ENCODE measurements at places on chromosomes 12 and 14. TPM values are rescaled to one million over a fixed set of nuclear protein-coding genes. Genes with fewer than 3 reads are reported as not detected.
A peak's percentile ranks its signal among the peaks of the same experiment; 100 is the strongest.

GRCh38 chr14:23070262-23071129, 13.2 kb upstream of the CDH24 start:
- no peak for DNase-seq

GRCh38 chr14:38080696-38081095, 127.0 kb upstream of the SSTR1 start:
- DNase-seq = no peak

Gene HOXC6
- total RNA-seq = not detected

Gene KRT75
- not detected for total RNA-seq

Gene ASIC1
- total RNA-seq = 20.7 TPM

- DNase-seq = no peak
These were observed 498.9 kb downstream of the DIO2 start for GRCh38 chr14:79712302-79712950.

- no peak for DNase-seq
These were observed 44.5 kb upstream of the SYT10 start for GRCh38 chr12:33484161-33484560.

Gene GPR135
- 2.4 TPM for total RNA-seq

Gene CMTM5
- not detected for total RNA-seq

DNA sequence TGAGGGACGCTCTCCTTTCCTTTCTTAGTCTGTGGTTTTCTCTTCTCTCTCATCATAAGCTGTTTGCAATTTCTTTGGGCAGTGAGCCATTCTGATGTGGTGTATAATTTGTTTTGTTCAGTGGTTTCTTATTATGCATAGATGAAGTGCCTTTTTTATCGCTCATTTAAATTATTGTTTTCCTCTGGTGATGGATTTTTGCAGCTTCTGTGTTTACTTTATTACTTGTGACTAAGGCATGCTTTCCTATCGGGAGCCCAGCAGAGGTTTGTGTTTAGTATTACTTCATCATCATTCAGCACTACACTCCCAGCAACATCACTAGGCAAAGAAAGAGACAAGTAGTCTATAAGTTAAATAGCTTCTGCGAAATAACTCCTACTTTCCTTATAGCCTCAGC, 586.6 kb upstream of the NOVA1 start:
- no peak for DNase-seq

GRCh38 chr12:100566887-100567637, 6.4 kb upstream of the GAS2L3 start:
- no peak for DNase-seq

DNA sequence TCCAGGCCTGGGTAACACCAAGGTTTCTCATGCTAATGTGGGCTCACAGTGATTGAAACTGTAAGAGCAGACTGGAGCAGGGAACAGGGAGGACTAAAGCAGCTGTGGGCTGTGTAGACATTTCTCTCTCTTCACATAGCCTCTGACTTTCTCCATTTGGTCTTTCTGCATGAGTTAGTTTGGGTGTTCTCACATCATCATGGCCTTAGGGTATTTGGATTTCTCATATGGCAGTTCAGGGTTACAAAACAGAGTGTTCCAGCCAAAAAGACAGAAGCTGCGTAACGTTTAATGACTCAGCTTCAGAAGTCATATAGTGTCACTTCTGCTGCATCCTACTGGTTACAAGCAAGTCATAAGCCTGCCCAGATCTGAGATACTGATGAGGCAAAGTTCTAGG, 52.0 kb upstream of the OSBPL8 start:
- DNase-seq = no peak

- DNase-seq = no peak
These were observed 19.9 kb downstream of the PPP2R5C start for GRCh38 chr14:101781240-101782061.

Gene CLEC2D
- 350 TPM for total RNA-seq

DNA sequence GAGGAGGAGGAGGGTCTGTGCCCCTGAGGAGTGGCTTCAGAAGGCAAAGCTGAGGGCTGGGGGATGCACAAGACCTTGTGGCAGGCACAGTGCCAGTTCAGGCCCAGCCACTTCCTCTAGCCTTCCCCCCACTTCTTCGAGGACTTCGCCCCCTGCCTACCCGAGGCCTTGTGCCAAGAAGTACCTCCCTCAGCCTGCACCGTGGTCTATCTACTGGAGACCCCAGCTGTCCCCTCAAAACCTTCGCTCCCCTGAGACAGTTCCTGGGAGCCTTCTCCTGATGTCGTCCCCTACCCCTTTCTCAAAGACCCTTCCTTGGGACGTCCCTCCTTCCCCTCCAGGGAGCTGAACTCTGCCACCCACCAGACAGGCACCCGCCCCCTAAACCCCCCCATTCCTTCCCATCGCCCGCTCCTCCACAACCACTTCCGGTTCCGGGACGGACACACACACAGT, 604 bp downstream of the ZNF384 start:
- DNase-seq = peak; percentile 39

DNA sequence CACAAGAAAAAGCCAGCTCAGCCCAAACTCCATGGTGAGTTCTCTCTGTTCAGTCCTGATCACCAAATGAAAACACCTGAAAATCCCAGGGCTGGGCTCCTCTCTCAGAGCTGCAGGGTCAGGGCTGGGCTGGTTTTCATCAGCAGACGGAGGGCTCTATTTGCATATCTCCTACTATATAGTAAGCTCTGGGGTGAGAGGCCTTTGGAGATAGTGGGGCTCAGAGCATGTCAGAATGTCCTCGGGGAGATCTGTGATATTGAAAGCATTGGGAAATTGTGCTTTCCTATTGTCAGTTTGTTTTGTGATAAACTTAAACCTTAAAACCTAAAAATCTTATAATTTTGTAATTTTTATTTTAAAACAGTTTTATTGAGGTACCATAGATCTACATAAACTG, 742.6 kb downstream of the TMEM121 start:
- no peak for DNase-seq

Gene CCDC38
- total RNA-seq = not detected

GRCh38 chr14:24206260-24207103, 986 bp downstream of the TSSK4 start:
- no peak for DNase-seq

GRCh38 chr14:99689266-99690236, 5.5 kb downstream of the CYP46A1 start:
- DNase-seq = peak; percentile 2

DNA sequence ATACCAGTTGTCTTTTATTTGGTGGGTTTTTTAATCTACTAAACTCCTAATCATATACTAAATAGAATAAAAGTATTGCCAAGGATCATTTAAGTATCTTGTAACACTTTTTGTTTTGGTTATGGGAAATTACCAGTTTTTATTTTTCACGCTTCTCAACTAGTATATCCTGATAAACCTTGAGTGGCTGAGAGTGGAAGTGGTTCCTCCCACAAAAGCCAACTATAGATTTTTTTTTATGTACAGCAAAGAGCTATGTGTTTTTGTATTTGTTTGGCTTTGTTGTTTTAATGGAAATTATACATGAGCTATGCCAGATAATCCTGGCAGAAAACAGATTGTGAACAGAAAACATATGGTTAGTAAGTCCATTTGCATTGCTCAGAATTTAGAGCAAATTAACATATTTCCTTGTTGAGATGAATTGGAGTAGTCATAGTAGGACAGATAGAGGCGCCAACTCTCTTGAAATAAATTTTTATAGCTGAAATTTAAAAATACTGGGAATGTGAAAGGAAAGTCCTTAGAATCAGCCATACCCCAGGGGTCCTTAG, 60.9 kb upstream of the PSMA6 start:
- no peak for DNase-seq

- DNase-seq = no peak
These were observed 105.2 kb upstream of the SYT1 start for GRCh38 chr12:78759367-78759766.

Gene KRT86
- 0.34 TPM for total RNA-seq

DNA sequence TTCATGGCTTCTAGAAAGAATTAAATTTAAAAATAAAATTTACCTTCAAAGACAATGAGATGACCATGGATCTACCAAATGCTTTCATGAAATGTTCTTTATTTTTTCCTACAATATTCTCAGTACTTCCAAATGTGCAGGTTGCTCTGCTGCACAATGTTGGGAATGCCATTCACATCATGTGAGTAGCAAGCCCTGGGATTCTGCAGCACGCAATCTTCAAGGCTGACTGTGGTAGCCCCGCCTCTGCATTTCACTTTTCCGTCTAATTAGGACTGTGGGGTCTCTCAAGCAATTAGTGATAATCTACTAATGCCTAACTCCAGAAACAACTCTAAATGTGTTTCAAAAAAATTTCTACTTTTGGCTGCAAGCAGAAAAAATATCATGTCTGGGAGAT, 13.7 kb upstream of the NTN4 start:
- DNase-seq = no peak

Gene DRAM1
- 3.4 TPM for total RNA-seq

GRCh38 chr14:106547735-106548434, 1021.5 kb downstream of the TMEM121 start:
- no peak for DNase-seq
